NCI-H1930 (cell line): ENCODE measurements at places on chromosomes 1 and 21.

DNA sequence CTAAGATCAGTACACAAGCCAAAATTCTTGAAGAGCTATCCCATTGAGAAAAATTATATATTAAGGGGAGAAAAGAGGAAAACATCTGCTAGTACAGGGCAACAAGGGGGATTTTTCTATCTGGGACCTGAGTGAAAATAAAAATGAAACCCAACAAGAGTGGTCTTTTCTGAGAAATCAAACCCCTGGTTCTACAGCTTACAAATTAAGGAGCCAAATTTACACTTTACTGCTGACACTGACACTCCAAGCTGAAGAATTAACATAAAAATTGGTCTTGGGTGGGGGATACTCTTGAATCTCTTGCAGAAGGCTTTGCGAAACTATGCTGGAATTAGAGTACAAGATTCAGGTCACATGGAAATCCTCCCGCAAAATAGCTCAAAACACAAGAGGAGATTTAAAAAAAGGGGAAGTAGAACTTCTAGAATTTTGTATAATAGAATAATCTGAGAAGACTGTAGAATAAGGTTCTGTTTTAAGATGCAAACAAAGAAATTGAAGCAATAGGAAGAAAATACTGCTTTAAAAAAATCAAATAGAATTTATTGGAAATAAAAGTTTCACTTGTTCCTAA is 32.1 kb upstream of the HSPA13 start:
- no peak for DNase-seq

DNA sequence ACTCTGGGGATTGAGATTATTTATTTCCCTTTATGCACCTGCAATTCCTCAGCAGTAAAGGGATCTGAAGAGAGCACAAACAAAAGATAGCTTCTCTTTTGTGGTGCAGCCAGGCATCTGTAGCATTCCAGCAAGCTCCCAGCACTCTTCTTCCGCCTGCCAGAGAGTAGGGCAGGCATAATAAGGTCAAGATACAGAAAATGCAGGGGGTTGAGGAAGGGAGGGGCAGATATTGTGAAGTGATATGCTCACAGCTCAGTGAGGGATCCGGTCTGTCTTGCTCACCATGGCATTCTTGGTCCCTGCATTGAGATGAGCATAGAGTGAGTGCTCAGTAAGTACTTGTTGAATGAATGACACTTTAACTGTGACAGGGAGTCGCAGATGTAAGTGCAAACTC is 23.9 kb downstream of the FASLG start:
- DNase-seq: no peak

- no peak for DNase-seq
These were observed 444.7 kb upstream of the VAMP3 start for GRCh38 chr1:7326366-7326765.

DNA sequence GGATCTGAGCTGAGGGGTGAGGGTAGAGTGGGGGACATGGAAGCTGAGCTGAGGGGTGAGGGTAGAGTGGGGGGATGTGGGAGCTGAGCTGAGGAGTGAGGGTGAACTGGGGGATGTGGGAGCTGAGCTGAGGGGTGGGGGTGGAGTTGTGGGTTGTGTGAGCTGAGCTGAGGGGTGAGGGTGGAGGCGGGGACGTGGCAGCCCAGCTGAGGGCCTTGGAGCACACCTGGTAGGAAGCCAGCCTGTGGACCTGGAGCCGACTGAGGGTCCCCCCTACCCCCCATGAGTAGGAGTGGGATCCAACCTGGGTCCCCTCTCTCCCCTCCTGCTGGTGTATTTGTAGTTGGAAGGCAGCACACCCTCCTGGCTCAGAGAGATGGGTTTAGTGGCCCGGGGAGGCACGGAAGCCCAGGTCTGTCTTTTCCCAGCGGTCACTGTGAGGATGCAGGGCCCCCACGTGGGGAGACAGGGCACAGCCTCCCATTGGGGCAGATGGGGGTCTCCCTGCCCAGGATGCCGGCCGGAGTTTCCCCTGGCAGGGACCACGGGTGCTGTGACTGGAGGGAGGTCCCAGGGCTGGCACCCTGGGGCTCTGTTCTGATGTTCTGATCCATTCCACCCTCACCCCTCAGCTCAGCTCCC is 13.2 kb upstream of the NPHP4 start:
- DNase-seq: no peak

DNA sequence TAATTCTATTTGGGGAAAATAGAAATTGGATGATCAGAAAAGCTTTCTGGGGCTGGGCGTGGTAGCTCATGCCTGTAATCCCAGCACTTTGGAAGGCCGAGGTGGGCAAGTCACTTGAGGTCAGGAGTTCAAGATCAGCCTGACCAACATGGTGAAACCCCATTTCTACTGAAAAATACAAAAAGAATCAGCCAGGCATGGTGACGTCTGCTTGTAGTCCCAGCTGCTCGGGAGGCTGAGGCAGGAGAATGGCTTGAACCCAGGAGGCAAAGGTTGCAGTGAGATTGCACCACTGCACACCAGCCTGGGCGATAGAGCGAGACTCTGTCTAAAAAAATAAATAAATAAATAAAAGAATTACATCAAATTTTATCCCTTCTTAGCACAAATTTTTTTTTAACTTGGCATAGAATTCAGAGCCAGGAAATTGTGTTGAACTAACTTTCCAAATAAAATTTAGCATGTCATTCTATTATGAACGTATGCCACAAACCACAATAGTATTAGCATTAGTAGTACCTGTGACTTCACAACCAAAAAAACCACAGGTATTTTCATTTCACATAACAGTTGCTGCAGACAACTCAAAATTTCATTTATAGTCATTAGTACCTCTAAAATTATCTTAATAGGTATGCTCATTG is 4.5 kb upstream of the ANKRD13C start:
- no peak for DNase-seq

GRCh38 chr21:45011911-45012661 is 62.3 kb upstream of the ADARB1 start:
- no peak for DNase-seq

DNA sequence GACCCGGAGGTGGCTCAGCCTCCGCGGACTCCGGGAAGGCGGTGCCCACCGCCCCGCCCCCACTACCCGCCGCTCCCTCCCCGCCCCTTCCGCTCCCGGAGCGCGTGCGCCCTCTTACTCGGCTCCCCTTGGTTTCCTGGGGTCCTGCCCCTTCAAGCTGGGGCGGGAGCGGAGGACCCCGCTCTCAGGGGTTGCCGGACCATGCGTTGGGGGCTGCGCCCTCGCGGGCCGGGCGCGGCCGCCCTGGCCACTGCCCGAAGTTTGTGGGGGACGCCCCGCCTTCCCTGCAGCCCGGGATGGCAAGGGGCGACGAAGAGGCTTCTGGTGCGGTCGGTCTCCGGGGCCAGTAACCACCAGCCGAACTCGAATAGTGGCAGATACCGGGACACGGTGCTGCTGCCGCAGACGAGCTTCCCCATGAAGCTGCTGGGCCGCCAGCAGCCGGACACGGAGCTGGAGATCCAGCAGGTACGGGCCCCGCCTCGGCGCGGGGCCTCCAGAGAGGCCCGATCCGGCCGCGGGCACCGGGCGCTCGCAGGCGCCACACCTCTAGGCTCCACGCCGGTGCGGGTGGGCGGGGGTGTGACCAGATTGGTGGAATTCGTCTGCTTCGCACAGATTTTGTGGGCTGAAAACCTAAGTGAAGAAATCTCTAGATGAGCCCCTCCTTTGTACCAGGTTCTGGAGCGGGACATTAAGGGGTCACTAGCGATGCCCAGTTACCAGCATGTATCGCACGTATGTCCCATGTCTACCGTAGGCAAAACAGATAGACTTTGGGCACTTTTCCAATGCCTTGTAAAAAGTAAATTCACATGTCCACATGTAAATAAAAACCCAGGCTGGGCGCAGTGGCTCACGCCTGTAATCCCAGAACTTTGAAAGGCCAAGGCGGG is at the start of gene IARS2:
Gene IARS2, plus strand, starts transcription at position 117 of the 896 bp plus-strand sequence. Its CDS starts 85 bp downstream, at position 202.
- DNase-seq: peak; percentile 70

DNA sequence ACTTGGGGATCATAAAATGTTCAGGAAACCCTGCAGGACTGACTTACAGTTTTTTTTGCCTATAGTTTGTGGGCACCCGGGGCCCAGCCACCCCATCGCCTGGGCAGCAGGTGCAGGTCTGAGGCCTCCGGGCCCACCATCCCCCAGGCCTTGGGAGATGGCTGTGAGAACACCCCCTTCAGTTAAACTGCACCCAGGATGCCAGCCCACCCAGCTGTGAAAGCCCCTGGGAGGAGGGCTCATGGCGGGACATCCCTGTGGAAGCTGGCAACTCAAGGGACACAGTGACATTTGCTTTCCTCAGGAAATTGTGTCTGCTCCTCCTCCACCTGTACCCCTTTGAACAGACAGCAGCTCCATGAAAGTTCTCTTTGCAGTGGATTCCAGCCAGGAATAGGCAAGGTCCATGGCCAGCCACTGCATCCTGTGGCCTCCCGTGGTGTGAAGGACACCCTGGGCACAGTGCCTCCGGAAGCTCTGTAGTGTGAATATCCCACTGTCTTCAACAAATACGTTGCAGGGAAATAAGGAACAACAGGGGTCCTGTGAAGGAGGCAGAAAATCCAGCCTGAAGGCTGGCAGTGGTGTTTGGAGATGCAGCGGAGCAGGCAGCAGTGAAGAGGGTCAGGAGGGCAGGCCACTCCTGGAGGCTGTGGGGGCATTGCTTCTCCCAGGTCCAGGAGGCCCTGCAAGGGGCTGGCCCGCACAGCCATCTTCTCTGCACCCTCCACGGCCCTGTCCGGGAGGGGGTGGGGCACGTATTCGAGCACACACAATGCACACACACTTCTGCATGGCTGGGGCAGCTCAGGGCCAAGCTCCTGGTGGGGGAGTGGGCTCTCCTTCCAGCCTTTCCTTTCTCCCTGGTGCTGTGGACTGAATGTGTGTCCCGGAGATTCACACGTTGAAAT is 2.1 kb upstream of the OBSCN start:
- no peak for DNase-seq
